ENCODE measurements at places on chromosomes 2 and 18.

DNA sequence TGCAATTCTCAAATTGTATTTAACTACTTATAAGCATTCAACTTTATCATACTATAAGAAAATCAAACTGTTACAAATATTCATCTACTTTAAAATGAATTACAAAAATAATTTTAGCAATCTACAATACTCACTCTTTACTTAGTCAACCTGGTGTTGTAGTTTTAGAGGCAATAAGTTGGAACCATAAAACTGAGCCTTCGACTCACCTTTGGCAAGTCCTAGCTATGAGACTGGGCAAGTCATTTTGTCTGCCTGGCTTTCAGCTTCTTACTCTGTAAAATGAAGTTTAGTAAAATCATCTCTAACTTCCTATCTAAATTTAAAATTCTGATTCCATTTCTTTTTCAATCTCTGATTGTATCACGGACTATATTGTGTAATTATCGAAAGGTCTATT, 161.0 kb downstream of the LAMA3 start:
- DNase-seq, result no peak

DNA sequence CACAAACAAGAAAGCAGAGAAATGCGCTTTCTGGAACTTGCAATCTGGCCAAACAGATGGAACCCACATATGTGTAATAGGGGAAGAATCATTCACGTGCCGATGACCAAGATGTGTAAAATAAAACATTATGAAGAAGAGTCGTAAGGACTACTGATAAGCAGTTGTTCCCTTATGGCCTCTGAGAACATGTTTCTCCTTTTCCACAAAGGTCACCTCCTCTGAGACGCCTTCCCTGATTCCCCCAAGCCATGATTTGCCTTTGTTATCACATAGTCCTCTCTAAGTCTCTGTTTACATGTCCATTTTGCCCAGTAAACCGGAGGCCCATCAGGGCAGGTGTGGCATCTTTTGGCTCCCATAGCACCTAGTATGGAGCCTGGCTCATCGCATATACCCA, 8.0 kb downstream of the OTOF start:
- DNase-seq, result no peak

GRCh38 chr2:149931486-149931885, 343.9 kb upstream of the MMADHC start:
- no peak for DNase-seq

DNA sequence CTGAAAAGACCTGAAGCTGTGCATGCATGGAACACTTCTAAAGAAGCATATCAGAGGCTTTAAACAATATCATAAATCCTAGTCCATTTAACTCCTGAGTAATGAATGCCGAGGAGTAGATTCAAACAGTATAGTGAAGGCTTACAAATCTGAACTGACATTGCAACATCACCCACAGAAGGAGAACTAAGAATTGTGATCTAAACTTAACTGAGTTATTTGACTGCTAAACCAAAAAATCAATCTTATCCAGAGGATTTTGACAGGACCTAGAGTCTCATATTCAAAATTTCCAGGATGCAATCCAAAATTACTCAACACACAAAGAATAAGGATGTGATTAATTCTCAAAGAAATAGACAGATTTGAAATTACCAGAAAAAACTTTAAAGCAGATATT, 181.0 kb downstream of the SLC39A10 start:
- no peak for DNase-seq

- no peak for DNase-seq
Observed at GRCh38 chr2:234292205-234292961, 204.5 kb downstream of the ARL4C start.

- DNase-seq, result no peak
Observed at GRCh38 chr2:134917888-134918525, 615 bp upstream of the CCNT2 start.

DNA sequence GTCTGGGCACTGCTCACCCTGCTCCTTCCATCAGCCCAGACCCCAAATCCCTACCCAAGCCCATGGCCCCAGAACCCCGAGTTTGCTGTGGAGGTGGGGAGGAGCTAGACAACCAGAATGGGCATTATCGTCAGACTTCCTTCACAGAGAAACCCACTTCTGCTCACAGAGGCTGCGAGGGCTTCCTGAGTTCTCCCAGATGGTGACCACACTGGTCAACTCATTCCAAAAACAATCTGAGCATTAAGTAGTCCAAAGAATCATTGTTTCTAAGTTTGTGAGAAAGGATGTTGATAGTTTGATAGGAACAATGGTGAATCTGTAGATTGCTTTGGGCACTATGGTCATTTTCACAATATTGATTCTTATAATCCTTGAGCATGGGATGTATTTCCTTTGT, 60.2 kb downstream of the LRRC30 start:
- DNase-seq, result no peak

GRCh38 chr18:45951016-45951714, 16.0 kb downstream of the EPG5 start:
- DNase-seq, result no peak

DNA sequence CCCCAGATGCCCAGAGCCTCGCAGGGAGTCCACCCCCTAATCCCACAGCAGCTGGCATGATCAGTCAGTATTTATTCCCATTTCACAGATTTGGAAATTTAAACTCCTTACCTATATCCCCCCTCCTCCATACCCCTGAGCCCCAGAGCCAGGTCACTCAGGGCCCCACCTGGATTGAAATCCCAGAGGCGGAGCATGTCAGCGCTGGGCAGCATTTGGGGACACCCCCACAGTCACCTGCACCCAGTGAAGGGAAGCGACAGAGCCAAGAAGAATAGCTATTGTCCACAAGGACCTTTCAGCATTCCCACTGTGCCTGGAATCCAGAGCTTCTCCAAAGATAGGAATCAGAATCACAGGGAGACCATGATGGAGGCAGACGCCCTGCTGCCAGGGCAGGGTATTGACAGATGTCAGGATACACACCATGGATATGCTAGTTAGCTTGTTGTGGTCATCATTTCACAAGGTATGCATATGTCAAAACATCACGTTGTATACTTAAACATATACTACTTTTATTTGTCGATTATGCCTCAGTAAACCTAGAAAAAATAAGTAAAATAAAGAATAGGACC, 968 bp upstream of the ASTL start:
- no peak for DNase-seq

GRCh38 chr2:160252278-160252887, 52.3 kb upstream of the ITGB6 start:
- no peak for DNase-seq

DNA sequence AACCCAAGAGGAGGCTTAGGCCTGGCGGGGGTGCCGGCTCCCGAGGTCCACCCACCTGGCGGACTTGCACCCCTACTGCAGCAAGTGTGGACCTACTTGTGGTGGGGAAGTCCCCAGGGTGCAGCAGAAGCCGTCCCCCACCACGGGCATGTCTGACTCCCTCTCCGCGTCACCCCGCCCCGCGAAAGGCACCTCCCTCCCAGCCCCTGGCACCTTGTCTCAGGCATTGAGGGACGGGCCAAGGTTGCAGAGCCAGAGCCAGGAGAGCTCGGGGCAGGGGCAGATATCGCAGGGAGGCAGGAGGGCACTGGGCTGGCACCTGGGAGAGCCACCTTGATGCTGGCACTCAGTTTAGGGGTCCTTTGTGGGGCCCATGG, 19.0 kb downstream of the CROCC2 start:
- no peak for DNase-seq
